NCI-H2171 (cell line): ENCODE measurements at places on chromosomes 2 and 18.

DNA sequence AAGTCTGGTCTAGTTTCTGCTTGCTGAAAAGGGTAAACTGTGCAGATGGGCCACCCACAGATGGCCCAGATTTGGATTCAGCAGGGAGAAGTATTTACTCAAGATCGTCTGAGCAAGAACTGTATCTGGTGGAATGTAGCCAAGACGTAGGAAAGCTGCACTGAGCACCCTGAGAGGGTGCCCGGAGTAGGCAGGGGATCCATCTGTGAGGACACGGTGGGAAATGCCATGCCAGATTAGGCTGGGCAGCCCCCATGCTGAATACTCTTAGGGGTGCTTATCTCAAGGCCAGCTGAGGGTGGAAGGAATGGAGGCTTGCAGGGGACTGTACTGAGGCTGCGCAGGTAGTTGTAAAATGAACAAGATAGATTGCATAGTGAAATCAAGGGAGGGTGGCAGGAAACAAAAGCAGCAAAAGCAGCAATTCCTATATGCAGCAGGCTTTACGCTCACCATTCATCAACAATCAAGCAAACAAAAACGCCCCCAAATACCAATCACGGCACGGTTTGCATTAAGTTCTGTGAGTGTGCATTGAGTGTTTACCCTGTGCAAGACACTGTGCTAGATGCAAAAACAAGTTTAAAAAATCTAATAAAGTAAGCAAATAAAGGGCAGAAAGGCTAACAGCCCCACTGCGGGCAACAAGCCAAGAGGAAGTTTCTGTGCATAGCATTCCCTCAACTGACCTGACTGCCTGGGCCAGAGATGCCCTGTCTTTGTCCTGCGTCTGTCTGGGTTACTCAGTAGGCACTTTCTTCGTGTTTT is 32.2 kb upstream of the LPIN2 start:
- peak; percentile 20 for DNase-seq

DNA sequence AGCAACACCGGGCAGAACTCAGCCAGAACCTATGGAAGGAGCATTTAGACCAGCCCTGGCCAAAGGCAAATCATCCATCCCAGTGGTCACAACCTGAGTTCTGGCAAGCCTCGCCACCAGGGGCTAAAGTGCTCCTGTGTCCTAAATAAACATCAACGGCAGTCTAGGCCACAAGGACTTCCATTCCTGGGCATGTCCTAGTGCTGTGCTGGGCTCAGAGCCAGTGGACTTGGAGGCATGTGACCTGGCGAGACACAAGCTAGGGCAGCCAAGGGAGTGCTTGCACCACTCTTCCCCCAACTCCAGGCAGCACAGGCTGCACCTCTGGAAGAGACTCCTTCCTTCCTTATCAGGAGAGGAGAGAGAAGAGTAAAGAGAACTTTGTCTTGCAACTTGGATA is 69.0 kb downstream of the ST6GAL2 start:
- no peak for DNase-seq

GRCh38 chr18:21298351-21298750 is 56.3 kb downstream of the GREB1L start:
- no peak for DNase-seq

- DNase-seq, result no peak
Observed at GRCh38 chr18:61582202-61582710, 249.0 kb downstream of the CDH20 start.

GRCh38 chr2:142857256-142858164 is 20.0 kb upstream of the KYNU start:
- DNase-seq, result peak; percentile 18

GRCh38 chr18:59180150-59180845 is 39.7 kb upstream of the GRP start:
- DNase-seq, result no peak

GRCh38 chr2:179818546-179818945 is 42.9 kb downstream of the ZNF385B start:
- DNase-seq, result no peak

GRCh38 chr2:19505-19904 is 26.8 kb downstream of the FAM110C start:
- DNase-seq, result no peak

- DNase-seq, result peak; percentile 36
Observed at GRCh38 chr2:95333888-95334338, 36.8 kb downstream of the KCNIP3 start.

DNA sequence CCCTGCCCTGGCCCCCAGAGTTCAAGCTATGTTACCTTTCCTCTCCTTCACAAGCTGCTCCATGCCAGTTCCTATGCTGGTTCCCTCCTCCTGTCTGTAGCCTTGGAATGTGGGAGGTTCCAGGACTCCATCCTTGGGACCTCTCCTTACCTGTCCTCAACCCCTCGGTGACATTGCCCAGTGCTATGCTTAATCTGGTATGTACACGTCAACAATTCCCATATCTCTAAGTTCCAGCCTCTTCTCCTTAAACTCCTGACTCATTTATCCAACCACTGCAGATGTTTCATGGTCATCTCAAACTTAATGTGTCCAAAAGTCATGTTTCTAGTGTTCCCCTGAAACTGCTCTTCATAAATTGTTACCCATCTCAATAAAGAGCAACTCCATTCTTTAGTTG is 160.8 kb downstream of the TNS1 start:
- DNase-seq, result no peak

- DNase-seq, result no peak
Observed at GRCh38 chr2:84732897-84733778, 147.7 kb downstream of the TRABD2A start.

GRCh38 chr2:29611850-29612249 is 309.5 kb downstream of the ALK start:
- DNase-seq, result no peak

- no peak for DNase-seq
Observed at GRCh38 chr18:79489051-79489898, 93.5 kb downstream of the NFATC1 start.

DNA sequence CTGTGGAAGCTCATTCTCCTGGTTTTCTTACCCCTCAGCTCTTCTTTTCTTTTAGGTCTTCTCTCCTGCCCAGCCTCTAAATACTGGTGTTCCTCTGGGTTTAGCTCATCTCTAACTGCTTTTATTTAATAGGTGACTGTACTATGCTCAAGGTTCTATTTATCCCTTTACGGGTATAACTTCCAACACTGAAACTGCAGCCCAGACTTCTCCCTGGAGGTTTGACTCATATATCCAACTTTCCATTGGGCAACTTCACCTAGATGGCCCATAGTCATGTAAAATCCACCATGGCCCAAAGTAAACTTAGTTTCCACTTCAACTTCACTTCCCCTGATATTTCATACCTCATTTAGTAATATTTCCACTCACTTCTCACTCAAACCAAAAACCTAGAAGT is 273.1 kb downstream of the PLCL1 start:
- no peak for DNase-seq

DNA sequence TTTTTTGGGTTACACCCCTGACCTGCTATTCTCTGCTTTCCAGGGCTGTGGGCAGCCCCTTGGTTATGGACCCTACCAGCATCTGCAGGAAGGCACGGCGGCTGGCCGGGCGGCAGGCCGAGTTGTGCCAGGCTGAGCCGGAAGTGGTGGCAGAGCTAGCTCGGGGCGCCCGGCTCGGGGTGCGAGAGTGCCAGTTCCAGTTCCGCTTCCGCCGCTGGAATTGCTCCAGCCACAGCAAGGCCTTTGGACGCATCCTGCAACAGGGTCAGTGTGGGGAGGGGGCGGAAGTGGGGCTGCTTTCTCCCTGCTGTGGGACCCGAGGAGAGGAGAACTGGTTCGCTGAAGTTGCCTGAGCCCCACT is 9.7 kb upstream of the WNT10A start:
- DNase-seq, result no peak

DNA sequence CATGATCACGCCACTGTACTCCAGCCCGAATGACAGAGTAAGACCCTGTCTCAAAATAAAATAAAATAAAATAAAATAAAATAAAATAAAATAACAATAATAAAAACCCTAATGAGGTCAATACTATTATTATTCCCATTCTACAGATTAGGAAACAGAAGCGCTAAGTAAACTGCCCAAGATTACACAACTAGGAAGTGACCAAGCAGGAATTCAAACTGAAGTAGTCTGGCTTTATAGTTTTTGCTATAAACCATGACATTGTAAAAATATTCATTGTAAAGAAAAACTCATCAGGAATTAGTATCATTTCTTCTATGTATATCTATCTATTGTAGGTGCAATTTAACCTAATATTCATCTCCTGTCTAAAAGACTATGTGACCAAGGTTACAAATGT is 1.2 kb downstream of the PLEKHM3 start:
- DNase-seq, result no peak
